ENCODE measurements at places on chromosomes 7 and 10.
A peak's percentile ranks its signal among the peaks of the same experiment; 100 is the strongest.

GRCh38 chr7:45978010-45978681 lies 57.1 kb upstream of the IGFBP3 start:
- DNase-seq, result no peak

GRCh38 chr7:87345962-87346371 lies 503 bp downstream of the CROT start:
- no peak for DNase-seq

GRCh38 chr7:105773030-105773460 lies 103.4 kb downstream of the ATXN7L1 start:
- no peak for DNase-seq

DNA sequence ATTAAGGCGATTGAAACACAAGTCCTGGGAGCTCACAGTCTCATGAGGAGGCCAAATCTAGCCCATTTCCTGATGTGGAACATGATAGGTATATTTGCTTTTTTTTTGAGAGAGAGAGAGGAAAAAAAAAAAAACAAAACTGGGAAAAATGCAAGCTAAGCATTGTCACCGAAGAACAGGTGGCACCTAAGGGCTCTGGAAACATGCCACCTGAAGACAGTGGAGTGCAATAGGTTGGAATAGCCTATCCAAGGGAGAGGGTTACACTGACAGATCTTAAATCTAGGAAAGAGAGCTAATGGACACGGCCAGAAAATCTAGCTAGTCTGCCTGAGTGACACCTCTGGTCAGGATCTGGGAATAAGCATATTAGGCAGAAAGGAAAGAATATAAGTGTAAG lies 110.2 kb downstream of the SRI start:
- no peak for DNase-seq

- no peak for DNase-seq
Observed at GRCh38 chr10:79221110-79222051, 125.9 kb upstream of the PPIF start.

- DNase-seq, result peak; percentile 73
Observed at GRCh38 chr10:62681211-62681940, 123.1 kb upstream of the ADO start.

GRCh38 chr7:96212474-96212873 lies 109.4 kb downstream of the SLC25A13 start:
- no peak for DNase-seq

- no peak for DNase-seq
Observed at GRCh38 chr10:88184543-88185297, 321.3 kb downstream of the PTEN start.

GRCh38 chr10:19620811-19621210 lies 195.4 kb upstream of the PLXDC2 start:
- DNase-seq, result no peak

- no peak for DNase-seq
Observed at GRCh38 chr10:74927701-74928100, 101.3 kb downstream of the KAT6B start.

DNA sequence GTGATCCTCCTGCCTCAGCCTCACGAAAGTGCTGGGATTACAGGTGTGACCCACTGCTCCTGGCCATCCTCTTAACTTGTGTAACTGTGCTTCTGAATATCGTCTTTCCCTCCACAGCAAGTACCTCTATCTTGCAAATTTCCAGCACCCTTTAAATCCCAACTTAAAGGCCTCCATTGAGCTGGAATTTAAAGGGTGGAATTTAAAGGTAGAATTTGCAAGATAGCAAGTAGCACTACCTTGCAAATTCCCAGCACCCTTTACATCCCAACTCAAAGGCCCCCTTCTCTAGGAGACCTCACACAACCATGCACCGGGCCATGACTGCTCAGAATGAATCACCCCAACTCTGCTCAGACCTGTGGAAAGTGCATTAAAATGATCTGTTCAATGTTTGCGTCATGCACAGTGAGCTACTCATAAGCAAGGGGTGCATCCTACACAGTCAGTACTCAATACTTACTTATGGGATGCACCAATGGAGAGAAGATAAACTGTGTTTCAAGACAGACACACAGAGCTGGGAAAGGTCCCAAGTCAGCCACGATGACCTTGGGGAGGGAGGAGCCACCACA lies 17.8 kb upstream of the SDK1 start:
- no peak for DNase-seq

- no peak for DNase-seq
Observed at GRCh38 chr7:46015107-46015868, 94.2 kb upstream of the IGFBP3 start.

DNA sequence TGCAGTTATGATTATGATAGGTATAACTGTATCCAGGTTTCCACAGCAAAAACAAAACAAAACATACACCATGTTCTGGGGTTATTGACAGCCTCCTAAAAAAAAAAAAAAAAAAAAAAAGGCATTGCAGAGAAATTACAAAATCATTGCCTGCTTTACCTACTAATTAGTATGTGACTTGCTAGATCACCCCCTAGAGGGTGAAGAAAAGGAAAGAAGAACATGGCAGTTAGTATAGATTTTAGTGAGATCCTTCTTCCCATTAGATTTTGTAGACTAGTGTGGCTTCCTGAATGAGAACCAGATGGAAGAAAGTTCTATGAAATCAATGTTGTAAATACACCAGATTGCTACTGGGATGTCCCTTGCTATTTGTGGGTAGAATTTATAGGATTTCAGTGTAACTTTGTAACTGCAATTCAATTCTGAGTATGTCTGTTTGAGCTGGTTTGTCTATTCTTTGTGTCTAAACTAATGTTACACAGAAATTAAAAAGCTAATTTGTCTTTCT lies 24.0 kb upstream of the AGBL3 start:
- DNase-seq, result no peak

- DNase-seq, result no peak
Observed at GRCh38 chr10:14144451-14144850, 186.3 kb downstream of the FRMD4A start.

GRCh38 chr10:69644658-69645295 lies 14.7 kb downstream of the FAM241B start:
- DNase-seq, result no peak

GRCh38 chr7:77306231-77307067 lies 106.8 kb upstream of the FGL2 start:
- no peak for DNase-seq

GRCh38 chr7:81159402-81159801 lies 240.6 kb upstream of the SEMA3C start:
- no peak for DNase-seq

- DNase-seq, result no peak
Observed at GRCh38 chr10:54139819-54140428, 661.1 kb downstream of the PCDH15 start.

- no peak for DNase-seq
Observed at GRCh38 chr10:12418725-12419261, 69.4 kb downstream of the CAMK1D start.

GRCh38 chr10:43286076-43286805 lies 19.4 kb upstream of the RASGEF1A start:
- no peak for DNase-seq

DNA sequence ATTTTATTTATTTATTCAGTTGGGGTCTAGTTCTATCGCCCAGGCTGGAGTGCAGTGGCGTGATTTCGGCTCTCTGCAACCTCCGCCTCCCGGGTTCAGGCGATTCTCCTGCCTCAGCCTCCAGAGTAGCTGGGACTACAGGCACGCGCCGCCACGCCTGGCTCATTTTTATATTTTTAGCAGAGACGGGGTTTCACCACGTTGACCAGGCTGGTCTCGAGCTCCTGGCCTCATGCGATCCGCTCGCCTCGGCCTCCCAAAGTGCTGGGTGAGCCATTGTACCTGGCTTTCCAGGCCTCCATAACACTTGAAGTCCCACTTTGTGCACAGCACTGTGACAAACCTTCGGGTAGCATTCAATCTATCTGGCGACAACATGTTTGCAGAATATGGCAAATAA lies 1.0 kb upstream of the DCLRE1C start:
- no peak for DNase-seq

- no peak for DNase-seq
Observed at GRCh38 chr10:45058992-45059561, 58.4 kb downstream of the ZNF22 start.

GRCh38 chr7:97094284-97094930 lies 23.1 kb upstream of the SDHAF3 start:
- no peak for DNase-seq

DNA sequence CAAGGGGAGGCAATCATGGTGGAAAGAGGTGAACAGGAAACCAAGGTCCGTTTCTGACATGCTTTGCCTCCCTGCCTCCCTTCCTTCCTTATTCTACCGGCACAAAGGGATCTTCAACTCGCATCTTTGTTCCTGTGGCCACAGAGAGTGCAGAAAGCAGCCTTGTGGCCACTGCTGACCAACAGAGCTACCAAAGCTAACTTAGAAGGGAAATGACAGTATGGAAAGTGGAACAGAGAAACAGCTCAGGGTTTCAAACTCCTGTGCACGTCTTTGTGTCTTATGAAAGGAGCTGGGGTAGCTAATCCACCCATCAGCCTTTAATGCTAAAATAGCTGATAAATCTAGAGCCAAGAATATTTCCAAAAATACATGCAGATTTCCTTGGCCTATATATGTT lies 588.0 kb downstream of the SORCS1 start:
- no peak for DNase-seq

DNA sequence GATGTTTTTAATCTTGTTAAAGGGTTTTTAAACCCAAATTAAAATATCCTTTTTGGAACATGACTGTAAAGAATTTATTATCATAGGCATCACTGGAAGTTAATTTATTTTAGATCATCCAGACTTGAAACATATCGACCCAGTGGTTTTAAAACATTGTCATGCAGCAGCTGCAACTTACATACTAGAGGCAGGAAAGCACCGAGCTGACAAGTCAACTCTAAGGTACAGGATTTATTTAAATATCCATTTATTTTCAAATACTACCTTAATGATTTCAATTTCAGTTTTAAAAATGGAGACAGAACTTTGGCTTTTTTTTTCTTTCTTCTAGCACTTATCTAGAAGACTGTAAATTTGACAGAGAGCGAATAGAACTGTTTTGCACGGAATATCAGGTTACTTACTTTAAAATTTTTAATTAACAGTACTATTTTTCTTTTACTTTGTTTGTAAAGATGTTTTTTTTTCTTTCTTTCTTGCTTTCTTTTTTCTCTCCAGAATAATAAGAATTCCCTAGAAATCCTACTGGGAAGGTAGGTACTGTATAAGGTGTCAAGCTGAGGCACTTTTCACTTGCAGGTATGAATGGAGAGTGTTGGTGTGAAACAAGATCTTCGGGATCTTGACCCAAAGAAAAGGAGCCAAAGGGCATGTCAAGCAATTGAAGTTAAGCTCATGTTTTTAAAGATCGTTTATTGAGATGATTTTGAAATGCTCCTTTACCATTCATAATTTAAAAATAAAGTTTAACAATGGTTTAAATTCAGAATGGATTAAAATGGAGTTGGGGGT lies 1.8 kb downstream of the COMMD3 start:
- DNase-seq, result no peak

DNA sequence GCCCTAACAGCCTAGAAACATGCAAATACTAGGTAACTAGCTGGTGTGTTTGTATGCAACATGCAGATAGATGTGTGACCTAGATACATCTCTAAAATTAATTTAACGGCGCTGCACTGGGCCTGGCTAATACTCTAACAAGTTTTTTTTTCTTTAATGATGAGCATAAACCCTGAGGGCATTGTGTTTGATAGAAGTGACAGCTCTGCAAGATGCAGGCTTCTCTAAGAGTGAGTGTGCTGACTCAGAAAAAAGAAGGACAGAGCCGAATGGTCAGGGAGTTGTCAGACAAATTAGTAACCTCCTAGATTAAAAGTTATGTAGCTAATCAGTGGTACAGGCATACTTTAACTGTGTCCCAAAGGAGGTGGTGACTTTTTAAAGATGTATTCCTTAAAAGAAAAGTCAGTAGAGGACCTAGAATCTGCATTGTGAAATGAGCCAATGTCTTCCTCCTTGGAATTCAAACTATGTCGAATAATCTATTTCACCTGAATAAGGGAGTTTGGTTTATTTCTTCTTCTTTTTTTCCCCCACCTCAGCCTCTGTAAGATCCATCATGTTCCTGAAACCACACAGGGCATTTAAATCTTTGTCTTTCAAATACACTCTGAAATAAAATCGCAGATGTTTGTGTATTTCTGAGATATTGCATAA lies 315.1 kb downstream of the GFRA1 start:
- no peak for DNase-seq

GRCh38 chr10:101690461-101690860 lies 4.5 kb downstream of the FBXW4 start:
- DNase-seq, result no peak

- DNase-seq, result no peak
Observed at GRCh38 chr7:95549818-95550529, 46.3 kb downstream of the PDK4 start.

DNA sequence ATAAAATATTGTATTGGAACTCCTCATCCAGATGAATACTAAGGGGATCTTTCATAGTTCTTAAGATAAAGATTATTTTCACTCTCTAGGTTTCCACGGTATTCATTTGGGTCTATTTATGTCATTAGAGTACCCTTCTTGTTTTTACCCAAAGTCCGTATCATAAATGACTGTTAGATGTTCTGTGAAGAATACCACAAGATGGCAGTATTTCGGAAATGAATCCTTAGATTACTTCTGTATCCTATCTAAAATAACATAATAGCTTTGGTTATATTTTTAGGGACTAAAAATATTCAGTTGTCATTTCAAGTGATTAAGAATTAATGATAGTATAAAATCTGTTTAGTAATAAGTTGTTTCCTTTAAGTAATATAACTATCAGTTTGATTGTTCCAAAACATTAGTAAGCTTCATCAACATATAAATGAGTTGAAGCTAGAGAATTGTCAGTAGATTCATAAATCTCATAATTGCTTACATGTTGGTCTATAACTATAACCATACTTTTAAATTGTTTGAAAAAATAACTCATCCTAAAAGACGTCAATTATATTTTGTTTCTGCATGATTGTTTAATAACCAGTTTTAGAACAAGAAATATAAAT lies 337.5 kb upstream of the KCND2 start:
- DNase-seq, result no peak

GRCh38 chr10:113947184-113948041 lies 93.0 kb downstream of the NHLRC2 start:
- DNase-seq, result no peak

DNA sequence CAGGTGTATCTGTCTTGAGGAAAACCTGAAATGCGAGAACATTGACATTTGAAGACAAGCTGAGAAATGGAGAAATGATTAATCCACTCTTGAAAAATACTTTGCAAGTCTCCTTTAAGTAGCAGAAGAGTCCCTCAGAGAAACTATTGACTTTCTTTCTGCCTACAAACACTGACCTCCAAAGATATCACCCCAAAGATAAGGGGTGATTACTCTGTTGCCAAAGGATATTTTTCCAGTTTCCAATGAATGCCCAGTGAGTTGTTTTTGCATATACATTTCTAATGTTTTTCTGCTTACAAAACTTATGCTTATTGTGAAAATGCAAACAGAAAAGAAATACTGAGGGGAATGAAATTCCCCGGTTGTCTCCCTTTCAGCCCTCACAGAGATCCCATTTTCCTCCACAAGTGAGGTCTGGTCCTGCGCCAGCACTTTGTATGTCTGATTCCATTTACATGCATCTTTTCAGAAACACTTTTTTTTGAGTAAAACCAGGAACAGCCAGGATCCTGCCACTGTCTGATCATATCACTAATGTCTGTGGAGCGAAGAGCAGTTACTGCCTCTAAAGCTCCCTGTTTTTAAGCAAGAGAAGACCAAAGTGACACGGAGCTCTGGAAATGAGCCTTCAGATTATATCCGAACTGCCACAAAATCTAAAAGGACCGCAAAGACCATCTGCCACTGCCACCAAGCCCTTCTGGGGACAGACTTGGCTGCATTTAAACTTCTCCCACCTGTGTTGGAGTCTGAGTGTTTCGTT lies 82.9 kb upstream of the PDCD4 start:
- no peak for DNase-seq

Measured in activated gamma-delta T cell treated with anti-CD3 and anti-CD28 coated beads, Interleukin-2, amount 50 U/mL, for 16 hours (primary cell).